Progenitor cell of endocrine pancreas (in vitro differentiated cells): ENCODE measurements at places on chromosomes 6 and 20. TPM values are rescaled to one million over a fixed set of nuclear protein-coding genes. Genes with fewer than 3 reads are reported as not detected.

DNA sequence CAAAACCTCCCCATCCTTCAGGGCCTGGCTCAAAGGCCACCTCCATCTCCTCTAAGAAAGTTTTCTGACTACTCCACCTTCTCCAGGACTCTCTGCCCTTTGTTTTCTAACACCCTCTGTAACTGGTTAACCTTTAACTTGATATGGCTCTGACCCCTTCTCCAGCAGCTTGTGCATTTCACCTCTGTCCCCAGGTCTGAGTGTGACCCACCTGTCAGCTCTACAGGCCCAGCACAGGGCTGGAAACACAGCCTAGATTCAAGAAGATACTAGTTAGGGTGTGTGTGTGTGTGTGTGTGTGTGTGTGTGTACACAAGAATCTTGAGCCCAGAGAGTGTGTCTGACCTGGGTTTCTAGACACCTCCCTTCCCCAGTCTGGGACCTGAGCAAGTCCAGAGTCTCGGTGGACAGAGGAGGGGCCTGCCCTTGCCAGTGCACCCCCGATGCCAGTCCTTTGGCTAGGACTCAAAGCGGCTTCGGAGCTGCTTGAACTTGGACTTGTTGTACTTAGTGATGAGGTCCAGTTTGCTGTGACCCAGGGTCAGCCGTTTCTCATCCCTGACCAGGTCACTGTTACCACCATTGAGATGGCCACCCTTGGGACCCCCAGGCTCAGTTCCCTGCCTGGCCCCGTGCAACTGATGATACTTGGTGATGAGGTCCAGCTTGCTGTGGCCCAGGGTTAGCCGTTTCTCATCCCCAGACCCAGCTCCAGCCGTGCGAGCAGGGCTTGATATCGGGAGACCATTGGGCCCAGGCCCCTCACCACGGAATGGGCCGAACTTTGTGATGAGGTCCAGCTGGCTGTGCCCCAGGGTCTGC is 1.7 kb upstream of the EIF6 start:
- DNase-seq = no peak

DNA sequence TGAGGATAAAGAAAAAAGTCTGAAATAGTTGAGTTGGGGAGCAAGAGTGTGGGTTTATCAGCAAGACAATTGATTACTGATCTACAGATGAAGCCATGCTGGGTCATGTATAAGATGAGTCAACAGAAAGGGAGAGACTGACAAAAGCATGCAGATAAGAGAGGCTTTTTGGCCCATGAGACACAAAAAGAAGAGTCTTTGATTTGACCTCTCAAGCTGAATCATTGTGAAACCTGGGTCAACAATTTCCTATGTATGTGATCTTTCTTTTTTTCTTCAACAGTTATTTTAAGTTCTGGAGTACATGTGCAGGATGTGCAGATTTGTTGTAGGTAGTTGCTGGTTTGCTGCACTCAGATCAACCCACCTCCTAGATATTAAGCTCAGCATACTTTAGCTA is 15.9 kb downstream of the RIMS1 start:
- no peak for DNase-seq

- DNase-seq = no peak
Measured at GRCh38 chr6:9623985-9624384, 790.9 kb downstream of the TFAP2A start.

DNA sequence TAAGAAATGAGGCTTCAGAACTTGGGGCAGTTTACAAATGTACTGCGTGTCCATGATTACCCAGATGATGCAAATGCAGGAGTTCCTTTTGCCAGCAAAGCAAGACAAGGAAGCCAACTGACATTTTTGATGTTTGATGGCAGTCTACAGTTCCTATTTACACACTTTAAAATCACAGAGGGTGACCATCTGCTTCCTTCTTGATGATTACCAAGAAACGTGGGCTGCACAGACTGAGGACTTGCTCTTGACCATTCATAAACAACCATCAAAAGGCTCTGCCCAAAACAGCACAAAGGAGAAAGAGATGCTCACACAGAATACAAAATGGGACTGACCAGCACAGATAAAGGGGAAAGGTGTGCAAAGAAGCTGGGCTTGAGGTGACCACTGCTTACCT is 79.8 kb upstream of the TRAF3IP2 start:
- no peak for DNase-seq

DNA sequence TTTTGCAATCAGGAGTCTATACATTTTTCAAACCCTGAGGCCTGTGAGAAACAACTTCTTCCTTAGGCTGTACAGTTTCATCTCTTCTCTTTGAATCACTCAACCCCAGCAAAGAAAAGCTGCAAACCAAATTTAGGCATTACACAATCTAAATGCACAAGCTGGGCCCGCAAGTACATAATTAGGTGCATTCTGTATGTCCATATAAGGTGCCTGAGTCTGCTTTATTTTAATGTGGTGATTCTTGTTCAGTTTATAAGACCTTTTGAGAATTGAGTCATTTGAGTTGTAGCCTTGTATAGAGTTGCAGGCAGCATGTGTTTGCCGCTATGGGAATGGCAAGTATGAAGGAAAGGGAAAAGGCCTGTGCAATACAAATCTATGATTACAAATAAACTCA is 709.6 kb upstream of the MARCKS start:
- no peak for DNase-seq

- DNase-seq = no peak
Measured at GRCh38 chr20:19876828-19877460, 118.9 kb downstream of the RIN2 start.

GRCh38 chr6:16286151-16286522 is 47.8 kb downstream of the GMPR start:
- peak; percentile 61 for DNase-seq

DNA sequence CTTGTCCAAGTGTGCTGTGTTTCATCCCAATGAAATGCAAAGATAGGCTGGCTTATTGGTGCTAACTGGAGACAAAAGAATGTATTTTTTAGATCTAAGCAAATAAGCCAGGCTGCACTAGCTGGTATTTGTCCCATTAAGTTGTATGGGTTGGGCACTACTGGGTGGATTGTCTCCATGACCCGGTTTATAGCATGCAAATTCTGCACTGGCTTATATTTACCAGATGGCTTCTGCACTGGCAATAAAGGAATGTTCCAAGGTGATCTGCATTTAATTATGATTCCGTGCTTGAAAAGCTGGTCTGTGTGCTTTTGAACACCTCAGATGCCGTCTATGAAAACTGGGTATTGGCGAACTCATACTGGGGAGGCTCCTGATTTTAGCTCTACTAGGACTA is 61.4 kb upstream of the MOCS1 start:
- no peak for DNase-seq

DNA sequence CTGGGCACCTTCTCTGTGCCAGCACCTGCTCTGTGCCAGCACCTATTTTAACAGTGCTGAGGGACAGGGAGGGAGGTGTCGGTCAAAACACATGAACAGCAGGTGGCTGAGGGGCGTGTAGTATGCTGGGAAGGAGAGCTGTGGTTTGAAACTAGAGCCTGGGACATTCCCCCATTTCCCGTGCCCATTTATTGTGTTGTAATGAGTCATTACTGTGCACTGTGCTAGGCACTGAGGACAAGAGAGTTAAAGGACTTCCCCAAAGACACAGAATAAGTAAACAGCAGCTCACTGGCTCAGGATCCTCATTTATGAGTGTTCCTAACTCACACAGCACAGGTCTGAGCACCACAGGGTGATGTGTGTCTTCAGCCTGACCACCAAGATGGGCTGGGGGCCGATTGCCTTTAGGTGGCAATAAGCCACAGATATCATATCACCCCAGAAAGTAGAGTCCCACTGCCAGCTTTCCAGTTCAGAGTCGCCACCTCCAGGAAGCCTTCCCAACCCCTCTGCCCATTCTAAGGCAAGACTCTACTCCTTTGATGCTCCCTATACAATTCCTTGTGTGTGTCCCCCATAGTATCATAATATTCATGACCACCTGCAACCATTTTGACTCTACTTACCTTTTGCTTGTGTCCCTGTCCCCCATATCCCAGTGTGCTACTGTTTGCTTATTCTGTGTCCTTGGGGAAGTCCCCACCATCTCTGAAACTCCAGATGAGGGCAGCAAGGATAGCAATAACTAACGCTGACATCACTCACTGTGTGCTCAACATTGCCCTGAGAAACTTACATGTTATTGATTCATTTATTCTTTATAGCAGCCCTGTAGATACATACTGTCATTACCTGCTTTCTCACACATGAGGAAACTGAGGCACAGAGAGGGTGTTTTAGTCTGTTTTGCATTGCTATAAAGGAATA is 87.3 kb downstream of the TOX2 start:
- no peak for DNase-seq

Gene ME1
- 7.9 and 9.5 TPM in 2 replicates for total RNA-seq

Gene ELOVL4
- 5.9 and 6.2 TPM in 2 replicates for total RNA-seq

Gene CTAGE9
- not detected in 2 replicates for total RNA-seq
